Stimulated activated CD4-positive, alpha-beta T cell treated with anti-CD3 and anti-CD28 coated beads, Interleukin-12 subunit alpha, Interleukin-12 subunit beta, amount 100 ng/mL, for 4 hours (primary cell): ENCODE measurements at places on chromosomes 3 and 15.

- no peak for DNase-seq
Observed at GRCh38 chr3:160982491-160982890, 122.7 kb downstream of the B3GALNT1 start.

- no peak for DNase-seq
Observed at GRCh38 chr3:87268646-87269211, 7.7 kb downstream of the POU1F1 start.

DNA sequence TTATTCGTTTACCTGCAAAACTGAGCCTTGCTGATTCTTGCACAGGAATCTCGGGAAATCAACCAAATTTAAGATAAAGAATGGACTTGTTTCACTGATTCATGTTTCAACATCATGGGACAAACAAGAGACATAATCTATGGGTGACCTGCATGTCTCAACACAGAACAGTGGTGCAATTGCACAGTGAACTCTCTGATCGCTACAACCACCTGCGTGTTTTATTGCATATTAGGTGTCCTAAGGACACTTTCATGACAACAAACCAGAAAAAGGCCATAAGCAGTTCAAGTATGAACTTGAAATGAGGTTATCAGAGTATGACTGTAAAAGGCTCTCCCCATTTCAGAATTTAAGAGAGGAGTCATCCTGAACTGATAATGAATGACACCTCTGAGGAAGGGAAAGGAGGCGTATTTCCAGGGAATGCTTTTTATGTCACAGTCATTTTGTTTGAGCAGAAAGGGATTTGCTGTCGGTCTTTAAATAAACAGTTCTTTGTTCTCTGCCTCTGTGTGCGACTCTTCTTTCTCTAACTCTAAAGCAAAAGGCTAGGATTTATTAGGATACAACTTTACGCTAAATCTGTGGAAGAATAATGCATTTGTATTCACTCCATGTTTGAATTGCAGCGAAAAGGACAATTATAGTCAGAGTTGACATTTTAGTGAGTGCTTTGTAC, 167.2 kb downstream of the RBMS3 start:
- DNase-seq = no peak

- DNase-seq = no peak
Observed at GRCh38 chr3:36804295-36805055, 40.1 kb upstream of the DCLK3 start.

DNA sequence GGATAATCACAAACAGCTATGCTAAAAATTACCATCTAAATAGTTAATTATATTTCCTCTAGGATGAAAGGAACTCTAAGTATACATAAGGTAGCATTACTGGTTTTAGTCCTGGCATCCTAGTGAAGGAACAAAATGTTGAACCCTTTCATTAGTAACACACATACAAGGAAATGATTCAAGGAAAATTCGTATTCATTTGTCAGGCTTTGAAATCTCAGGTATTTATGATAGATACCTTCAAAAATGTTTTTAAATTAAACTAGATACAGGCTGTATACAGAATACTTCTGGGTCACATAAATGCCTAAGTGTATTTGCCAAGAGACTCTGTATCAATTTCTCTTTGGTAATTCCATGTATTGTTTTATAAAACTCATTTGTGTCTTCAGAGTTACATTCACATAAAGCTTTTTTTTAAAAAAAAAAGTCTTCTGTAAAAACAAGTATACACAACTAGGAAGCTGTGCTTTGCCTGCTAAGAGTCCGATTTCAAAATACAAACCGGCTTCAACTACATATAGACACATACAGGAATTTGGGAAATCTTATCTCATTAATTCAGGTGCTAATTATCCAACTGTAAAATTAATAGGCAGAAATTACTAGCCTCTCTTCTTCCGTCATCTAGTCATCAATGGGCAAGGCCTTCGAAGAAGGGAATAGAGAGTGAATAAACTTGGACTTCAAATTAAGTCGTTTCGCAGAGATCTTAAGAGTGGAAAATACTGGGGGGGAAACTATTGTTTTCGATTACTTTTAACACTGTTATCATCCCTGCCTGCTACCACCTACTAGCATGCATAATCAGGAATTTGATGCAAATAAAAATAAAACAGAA, 1.3 kb downstream of the SECISBP2L start:
- DNase-seq = no peak

DNA sequence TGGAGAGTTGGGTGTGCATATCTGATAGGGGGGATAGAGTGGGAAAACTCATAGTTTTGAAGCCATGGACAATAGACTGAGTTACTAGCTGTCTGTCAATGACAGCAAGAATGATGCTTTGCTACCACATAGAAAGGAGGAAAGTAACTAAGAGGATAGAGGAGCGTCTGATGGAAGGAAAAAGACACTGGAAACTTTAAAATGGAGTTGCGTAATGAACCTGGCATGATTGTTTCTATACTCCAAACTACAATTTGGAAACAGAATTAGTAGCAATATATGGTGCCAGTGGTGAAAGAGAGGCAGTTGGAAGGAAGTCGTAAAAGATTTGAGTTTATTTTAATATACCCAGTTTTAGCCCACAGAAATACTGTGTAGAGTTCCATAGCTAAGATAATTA, 163.6 kb downstream of the TUSC7 start:
- no peak for DNase-seq

- no peak for DNase-seq
Observed at GRCh38 chr3:123610331-123610730, 25.5 kb upstream of the HACD2 start.
